EH (cell line): ENCODE measurements at places on chromosomes 12 and 14.

DNA sequence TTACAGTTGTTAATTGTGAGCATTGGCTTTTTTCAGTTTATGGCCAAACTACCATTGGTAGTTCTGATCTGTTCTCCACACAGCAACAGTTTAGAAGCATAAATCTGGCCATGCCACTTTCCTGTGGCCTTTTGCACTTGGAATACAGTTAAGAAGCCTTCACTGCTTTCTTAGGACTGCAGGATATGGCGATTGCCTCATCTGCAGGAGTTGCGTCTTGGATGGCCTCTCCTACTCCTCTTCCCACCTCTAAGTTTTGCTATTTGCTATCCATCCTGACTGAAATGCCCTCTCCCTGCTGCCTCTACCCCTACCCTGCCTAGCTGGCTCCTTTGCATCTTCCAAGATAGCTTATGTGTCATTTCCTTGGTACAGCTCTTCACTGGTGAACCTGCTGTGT, 12.8 kb upstream of the BMAL2 start:
- no peak for DNase-seq

- no peak for DNase-seq
These were observed 910 bp upstream of the SRP54 start for GRCh38 chr14:34981743-34982420.

- DNase-seq, result no peak
These were observed 570.1 kb downstream of the FSCB start for GRCh38 chr14:43937001-43937400.

- DNase-seq, result no peak
These were observed 43.8 kb downstream of the DDHD1 start for GRCh38 chr14:53109105-53110041.

GRCh38 chr12:63802012-63802608, 22.4 kb downstream of the RXYLT1 start:
- DNase-seq, result peak; percentile 50

- DNase-seq, result no peak
These were observed 11.3 kb downstream of the NFATC4 start for GRCh38 chr14:24378981-24379906.

DNA sequence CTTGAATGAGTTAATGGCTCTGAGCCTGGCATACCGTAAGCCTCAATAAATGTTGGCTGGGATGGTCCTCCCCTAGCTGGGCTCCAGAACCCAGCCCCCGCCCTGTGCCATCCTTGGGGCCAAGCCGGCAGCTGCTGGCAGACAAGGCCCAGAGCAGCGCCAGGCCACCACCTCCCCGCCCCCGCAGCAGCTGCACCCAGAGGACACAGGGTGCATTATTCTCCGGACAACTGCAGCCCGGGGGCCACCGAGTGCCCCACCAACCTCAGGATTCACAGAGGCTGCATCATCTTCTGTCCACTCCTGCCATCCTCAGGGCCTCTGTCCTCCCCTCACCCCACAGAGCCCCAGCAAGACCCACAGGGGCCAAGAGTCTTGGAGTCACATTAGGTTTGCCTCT, 92.7 kb downstream of the NCOR2 start:
- DNase-seq, result no peak

- peak; percentile 31 for DNase-seq
These were observed 7.5 kb downstream of the KLRG1 start for GRCh38 chr12:8996682-8997405.

- DNase-seq, result no peak
These were observed 650 bp downstream of the GALC start for GRCh38 chr14:87992346-87992717.

DNA sequence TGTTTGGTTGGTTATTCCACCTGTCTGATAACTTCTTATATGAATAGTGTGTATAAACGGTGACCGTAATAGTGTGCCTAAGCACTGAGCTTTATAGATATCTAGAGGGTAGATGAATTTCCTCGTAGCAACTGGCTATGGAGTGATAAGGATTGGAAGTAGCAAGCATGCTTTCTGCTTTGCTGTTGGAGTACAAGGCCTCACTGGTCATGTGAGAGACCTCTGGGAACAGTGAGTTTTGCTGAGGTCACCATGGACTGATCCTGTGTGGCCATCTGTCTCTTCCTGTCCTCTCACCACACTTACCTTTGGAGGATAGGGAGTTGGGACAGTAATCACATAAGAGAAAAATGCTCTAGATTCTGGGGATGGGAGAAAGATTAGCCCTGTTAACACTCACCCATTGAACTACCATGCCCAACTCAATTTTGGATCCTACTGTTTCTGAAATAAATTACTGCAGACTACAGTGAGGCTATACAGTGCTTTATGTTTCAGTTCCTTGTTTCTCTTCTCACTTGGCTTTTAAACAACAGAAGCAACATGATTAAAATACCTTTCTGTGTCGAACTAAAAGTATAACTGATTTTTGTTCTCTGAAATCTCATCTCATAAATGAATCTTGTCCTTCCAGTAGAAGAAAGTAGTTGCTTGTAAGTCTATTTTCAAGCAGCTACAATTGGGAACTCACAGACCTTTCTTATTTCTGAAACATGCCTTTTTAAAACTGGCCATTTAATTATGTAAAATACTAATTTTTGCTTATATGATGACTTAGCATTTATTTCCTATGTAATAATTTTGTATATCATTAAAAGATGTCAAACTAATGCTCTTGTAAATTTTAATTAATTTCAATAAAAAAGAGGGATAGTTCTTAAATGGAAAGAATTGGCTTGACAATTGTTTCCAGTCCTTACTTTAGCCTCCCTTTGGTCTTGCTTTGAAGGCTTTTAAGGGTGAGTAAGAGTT, 8.3 kb downstream of the TMX1 start:
- no peak for DNase-seq

GRCh38 chr12:1920436-1920835, 2.0 kb upstream of the CACNA2D4 start:
- DNase-seq, result no peak

DNA sequence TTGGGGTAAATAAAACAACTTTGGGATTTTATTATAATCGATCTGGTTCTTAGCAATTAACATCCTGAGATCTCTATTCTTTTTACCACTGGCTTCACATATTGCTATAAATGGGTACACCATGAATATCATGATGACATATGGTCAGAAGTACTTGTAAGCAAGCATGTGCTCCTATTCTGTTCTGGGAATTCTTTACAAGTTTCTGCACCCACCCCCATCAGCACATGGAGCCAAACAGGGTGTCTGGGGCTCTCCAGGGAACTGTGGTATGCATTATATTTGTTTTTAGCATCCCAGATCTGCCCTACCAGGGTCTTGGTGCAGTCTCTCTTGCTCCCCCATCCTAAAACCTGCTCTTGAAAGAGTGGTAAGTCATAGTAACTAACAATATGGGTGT, 31.3 kb downstream of the DMAC2L start:
- peak; percentile 62 for DNase-seq

DNA sequence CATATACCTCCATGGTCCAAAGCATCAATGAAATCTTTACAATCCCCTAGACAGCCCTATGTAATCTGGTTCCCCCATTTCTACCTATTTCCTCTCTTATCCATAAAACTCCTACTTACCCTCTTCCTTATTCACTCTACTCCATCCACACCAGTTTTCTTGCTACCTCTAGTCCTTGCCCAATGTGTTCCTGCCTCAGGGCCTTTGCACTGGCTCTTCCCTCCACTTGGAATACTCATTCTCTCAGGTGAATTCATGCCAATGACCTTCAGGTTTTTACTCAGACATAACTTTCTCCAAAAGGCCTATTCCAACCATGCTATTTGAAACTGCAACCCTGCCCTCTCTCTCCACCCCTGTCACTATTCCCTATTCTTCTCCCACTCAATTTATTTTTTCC, 138.7 kb upstream of the KRR1 start:
- DNase-seq, result no peak

DNA sequence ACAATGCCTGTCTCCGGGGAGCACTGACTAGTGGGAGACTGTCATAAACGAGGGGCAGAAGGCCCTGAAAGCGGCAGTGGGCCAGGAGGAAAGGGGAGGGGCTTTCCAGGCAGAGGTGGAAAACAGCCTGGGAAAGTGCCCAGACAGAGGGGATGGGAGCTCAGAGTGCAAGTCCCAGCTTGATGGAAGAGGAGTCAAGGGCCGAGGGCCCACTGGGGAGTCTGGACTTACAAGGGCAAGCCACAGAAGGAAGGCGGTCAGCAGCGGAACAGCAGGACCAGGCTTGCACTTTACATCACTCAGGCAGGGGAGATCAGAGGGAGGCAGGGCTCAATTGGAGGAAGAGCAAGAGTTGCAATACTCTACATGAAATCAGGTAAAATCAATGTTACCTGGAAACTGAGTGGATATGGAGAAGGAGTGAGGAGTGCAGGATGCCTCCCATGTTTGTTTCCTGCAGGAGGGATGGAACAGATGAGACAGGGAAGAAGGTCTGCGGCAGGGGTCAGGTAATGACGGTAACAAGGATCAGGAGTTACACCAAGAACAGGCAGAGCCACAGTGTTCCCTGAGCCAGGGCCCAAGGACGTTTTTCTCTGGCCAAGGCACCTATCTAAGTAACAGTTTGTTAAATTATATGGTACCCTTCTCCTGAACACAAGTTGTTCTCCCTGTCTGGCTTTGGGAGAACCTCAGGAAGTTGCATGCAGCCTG, 23.8 kb downstream of the PXN start:
- no peak for DNase-seq

- DNase-seq, result no peak
These were observed 16.6 kb upstream of the CLMN start for GRCh38 chr14:95336192-95336760.

- DNase-seq, result no peak
These were observed 94.1 kb downstream of the PPM1H start for GRCh38 chr12:62840806-62841205.

GRCh38 chr12:69816082-69816481, 8.9 kb upstream of the MYRFL start:
- DNase-seq, result no peak

- DNase-seq, result no peak
These were observed 165.2 kb upstream of the OTX2 start for GRCh38 chr14:56975521-56975920.

DNA sequence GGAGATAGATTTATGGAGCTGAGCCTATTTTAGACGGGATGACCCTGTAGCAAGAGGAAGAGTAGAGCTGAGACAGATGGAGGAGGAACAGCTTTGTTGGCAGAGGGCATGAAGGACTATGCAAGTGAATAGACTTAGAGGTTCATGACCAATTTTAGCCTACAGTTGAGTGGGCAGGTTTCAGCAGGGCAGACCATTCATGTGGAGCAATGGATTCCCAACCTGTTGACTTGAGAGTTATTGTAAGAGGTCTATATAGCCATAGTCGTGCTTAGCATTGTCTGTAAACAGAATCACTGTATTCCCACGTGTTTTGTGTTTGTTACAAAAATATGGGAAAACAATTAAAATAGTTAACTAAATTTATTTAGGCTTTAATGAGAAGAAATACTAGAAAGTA, 116.8 kb downstream of the CFAP54 start:
- DNase-seq, result no peak

- DNase-seq, result peak; percentile 70
These were observed 99.9 kb downstream of the PPM1H start for GRCh38 chr12:62834971-62835547.

GRCh38 chr12:28258998-28259397, 68.7 kb downstream of the CCDC91 start:
- peak; percentile 26 for DNase-seq

GRCh38 chr14:53355581-53356112, 202.5 kb upstream of the DDHD1 start:
- peak; percentile 76 for DNase-seq

DNA sequence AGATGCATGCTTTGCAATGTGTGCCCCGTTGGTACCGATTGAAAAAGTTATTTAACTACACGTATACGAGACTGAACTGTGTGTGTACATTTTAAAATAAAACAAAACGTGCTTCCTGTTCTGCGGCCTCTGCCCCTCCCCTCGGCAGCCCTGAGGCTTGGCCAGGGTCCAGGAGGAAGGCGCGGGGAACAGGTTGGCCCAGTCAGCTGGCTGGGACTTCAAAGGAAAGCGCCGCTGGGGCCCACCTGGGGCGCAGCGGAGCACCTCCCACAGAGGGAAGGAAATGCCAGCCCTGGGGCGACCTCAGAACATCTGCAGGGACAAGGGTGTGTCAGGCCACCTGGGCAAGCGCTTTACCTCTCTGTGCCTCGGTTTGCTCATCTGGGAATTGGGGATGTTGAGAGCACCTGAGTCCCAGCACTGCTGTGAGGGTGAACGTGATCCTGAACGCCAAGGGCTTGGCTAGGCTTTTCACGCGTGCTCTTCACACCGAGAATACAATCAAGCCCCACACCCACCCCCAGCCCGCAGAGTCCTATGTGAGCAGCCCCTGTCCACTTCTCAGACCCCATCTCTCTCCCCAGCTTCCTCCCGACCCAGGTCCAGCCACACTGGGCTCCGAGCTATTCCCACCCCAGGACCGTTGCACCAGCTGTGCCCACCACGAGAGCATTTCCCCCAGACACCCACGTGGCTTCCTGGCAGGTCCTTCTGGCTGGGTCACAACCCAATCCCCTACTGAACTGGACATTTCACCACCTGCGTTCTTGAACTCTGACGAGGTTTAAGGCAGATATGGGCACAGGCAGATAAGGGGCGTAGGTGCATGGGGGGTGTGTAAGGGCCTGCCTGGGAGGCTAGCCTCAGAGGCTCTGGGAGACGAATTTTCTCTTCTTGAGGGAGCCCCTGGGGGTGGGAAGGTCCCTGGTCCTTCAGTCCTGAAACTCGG, 41.9 kb upstream of the NCOR2 start:
- DNase-seq, result peak; percentile 27

DNA sequence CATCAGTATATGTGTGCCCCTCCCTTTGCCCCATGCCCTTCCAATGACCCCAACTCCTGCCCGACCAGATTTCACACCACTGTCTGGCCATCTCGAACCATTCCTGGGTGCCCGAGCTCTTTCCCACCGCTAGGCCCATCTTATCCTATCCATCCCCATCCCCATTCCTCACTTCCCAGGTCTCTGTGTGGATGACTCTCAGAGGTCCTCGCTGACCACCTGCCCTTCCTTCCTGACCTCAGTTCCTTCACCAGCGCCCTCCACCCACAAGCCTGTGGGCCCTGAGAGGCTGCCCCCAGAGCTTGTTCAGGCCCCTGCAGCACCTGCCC, 49.1 kb downstream of the CYP46A1 start:
- no peak for DNase-seq

DNA sequence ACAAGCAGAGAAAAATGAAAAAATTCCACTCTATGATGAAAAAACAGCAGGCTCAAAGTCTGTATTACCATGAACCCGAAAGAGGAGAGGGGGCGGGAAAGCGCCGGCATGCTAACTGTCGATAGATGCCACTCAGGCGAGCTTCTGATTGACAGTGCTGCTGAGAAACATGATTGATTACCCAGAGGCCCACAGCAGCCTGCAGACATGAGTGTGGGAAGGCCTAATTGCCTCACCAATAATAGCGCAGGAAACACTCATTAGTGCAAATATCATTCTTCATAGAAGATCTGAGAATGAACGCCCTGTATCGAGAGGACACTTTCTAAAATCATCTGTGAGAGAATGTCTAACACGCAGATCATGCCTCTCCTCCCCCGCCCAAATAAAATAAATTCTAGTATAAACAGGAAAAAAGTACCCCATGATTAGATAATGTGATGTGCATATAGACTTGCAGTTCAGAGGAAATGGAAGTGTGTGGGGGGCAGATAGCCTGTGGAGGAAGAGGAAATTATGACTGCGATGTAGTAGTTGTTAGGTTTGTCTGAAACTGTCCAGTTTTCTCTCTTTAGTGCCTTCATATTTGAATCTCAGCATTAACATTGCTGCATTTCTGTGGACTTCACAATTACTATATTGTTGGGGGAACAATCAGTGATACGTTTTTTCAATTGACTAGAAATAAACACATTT, 15.6 kb downstream of the TPH2 start:
- DNase-seq, result no peak

- no peak for DNase-seq
These were observed 3.7 kb upstream of the METAP2 start for GRCh38 chr12:95470300-95470699.

- DNase-seq, result no peak
These were observed 3.6 kb upstream of the BRMS1L start for GRCh38 chr14:35822501-35822900.
